Fibroblast of skin of abdomen (primary cell): ENCODE measurements at places on chromosomes 5 and 9.

DNA sequence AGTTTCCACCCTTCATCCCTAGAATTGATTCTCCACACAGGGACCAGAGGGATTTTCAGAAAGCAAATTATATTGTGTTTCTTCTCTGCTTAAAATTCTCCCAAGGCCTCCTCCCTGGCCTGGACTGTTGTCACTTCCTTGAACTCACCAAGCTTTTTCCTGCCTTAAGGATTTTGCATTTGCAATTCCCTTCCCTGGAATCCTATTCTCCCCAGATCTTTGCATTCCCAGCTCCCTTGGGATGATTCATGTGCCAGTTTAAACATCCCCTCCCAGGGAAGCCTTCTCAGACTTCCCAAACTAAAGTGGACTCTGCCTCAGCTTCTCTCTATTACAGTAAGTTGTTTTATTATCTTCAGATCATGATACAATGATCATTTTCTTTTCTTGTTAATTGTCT, 35.2 kb upstream of the PDE8B start:
- no peak for DNase-seq

GRCh38 chr9:107782381-107782780, 292.8 kb upstream of the KLF4 start:
- DNase-seq = peak; percentile 80

DNA sequence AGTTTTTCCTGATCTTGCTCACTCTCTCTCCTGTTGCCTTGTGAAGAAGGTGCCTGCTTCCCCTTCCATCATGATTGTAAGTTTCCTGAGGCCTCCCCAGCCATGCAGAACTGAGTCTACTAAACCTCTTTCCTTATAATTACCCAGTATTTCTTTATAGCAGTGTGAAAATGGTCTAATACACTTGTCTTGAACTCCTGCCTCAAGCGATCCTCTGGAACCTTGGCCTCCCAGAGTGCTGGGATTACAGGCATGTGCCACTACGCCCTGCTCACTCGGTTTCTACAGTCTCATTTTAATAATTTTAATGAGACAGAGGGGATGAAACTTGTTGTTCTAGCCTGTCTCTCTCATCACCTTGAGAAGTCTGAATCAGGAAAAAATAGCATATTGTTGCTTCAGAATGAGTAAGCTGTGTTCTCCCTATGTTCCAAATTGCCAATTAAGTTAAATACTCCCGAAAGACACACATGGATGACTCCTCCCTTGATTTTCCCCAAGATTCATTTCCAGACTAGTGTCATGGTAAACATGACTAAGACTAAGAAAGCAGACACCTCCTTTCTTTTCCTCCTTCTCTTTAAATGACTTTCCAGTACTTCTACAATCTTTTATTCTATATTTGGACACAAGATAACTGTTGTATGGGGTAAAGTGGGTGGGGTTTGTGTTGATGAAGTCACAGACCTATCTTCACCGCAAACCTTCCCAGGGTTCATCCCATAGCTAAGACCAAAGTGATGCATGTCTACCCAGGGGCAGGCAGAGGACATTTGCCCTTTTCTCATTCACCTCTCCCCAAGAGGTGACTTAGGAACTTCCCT, 7.8 kb upstream of the DNAJC18 start:
- peak; percentile 58 for DNase-seq

- DNase-seq = no peak
Observed at GRCh38 chr5:110665184-110665726, 61.2 kb downstream of the TMEM232 start.

DNA sequence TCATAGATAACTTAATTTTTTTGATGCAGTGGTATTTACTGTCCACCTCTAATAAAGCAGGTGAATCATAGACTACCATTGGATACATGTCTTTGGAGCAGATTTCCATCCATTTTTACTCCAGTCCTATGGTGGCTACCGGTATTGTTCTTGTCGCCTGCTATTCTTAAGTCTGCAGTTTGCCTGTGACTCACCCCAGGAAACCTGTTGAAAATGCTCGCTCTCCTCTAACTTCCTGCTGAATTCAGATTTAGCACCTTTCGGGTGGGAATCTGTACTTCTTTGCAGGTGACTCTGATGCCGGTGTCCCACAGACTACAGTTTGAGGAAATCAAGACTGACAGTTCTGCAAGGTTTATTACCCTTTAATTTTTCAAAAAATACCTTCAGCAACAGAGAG, 58.8 kb upstream of the DHFR start:
- no peak for DNase-seq

- no peak for DNase-seq
Observed at GRCh38 chr9:130905125-130905901, 8.7 kb upstream of the QRFP start.

GRCh38 chr9:124198948-124199347, 58.8 kb upstream of the NEK6 start:
- no peak for DNase-seq

DNA sequence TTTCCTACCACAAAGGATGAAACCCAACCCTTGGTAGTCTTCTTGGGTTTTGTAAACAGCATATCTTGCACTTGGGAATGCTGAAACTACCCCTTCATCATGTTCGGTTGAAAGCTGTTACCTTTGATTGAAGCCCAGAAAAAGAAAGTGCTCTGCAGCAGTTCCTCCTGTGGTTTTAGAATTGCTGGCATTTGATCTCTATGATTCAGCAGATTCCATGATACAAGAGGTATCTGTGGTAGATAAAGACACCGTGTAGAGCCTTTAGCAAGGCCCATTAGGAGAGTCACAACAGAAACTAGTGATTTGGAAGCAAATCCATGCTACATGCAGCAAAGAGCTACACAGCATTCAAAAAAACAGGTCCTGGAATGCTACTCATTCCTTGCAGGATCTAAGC, 557.0 kb downstream of the TLE1 start:
- DNase-seq = peak; percentile 59

- no peak for DNase-seq
Observed at GRCh38 chr5:69013481-69013880, 80.3 kb upstream of the SLC30A5 start.

DNA sequence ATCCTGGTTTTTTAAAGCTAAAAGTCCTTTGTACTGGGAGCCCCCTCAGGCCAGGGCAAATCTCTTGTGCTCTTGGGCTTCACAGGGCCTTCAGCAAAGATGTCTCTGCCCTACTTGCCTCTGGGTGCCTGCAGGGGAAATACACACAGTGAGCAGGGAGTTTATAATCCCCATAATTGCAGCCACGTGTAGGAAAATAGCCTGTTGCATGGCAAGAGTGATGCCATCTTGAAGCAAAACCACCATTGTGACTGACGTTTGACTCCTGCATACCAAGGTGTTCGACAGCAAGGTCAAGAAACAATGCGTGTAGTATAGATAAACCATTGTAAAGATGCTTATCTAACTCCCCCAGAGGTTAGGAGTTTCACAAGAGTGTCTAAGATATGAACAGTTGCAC, 11.4 kb upstream of the IL3 start:
- no peak for DNase-seq

GRCh38 chr5:81971111-81971711, 612 bp upstream of the ATG10 start:
- peak; percentile 9 for DNase-seq

DNA sequence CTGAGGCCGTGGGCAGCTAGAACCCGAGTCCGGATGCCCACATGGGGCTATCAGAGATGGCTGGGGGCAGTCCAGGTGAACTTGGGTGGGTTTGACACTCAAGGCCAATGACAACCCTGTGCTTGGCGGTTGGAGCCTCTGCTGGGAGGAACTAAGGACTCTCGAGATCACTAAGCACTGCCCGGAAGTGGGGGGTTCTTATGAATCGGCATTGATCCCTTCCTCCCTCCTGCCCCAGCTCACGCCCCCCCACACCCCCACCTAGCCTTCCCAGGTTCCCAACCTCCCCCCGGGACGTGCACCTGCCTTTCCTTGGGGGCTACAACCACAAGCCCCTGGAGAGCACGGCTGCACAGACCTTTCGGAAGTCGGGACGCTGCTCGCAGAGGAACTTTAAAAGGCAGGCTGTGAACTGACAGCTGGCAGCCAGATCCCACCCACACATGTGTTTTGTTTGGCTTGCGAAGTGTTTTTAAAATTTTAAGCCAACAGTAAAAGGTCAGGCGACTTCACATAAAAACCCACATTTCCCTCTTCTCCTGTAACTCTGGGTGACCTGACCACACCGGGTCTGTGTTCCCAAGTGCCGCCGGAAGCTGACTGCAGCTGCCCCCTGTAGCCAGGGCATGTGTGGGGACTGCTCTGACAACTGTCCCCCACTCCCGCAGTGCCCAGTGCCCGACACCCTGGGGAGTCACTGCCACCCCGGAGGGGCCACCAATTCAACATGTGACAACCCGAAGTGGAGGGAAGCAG, 5.1 kb upstream of the RALGDS start:
- peak; percentile 39 for DNase-seq

DNA sequence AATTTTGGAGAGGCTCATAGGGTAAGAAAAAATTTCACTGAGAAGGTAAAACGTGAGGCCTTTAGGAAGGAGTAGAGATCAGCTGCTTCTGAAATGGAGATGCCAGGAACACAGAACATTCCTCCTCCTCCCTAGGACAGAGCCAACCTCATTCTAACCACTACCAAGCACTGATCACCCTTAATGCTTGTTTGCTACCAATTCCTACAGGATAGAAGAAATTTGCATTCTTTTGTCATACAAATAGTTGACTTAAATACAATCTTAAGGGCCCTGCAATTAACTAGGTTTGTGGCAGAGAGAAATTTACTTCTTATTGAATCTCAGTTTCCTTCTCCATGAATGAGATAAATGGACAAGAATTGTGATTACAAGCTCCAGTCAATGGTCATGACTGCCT, 780.2 kb upstream of the WWC1 start:
- no peak for DNase-seq

GRCh38 chr5:112869948-112870347, 8.9 kb downstream of the SRP19 start:
- no peak for DNase-seq

DNA sequence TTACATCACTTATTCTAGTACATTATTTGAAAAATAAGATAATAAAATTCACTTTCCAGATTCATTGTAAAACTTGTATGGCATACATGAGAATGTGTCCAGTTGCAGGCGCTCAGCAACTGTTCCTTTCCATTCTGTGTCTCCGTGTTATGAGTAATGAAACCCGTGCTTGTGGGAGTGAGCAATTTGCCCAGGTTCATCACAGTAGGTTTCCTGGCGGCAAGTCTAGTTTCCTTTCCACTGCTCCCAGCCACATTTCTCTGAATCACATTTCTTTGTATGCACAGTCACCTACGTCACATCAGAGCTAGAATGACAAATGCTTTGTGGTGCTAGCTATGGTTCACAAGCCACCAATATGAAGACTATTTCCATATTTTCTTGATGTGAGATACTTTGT, 39.9 kb downstream of the MOCS2 start:
- peak; percentile 67 for DNase-seq

- DNase-seq = no peak
Observed at GRCh38 chr5:6775571-6775970, 62.3 kb downstream of the TENT4A start.

GRCh38 chr5:36744773-36745589, 131.6 kb upstream of the NIPBL start:
- peak; percentile 19 for DNase-seq

GRCh38 chr9:115643948-115644727, 509.5 kb upstream of the PAPPA start:
- no peak for DNase-seq

- no peak for DNase-seq
Observed at GRCh38 chr9:73357607-73358006, 205.9 kb downstream of the ANXA1 start.

GRCh38 chr5:62343428-62343827, 37.4 kb downstream of the KIF2A start:
- no peak for DNase-seq

- no peak for DNase-seq
Observed at GRCh38 chr9:29969856-29970647, 2396.8 kb upstream of the C9orf72 start.

- no peak for DNase-seq
Observed at GRCh38 chr5:86557920-86558319, 59.8 kb upstream of the COX7C start.

- DNase-seq = no peak
Observed at GRCh38 chr5:156431956-156432829, 105.2 kb downstream of the SGCD start.

DNA sequence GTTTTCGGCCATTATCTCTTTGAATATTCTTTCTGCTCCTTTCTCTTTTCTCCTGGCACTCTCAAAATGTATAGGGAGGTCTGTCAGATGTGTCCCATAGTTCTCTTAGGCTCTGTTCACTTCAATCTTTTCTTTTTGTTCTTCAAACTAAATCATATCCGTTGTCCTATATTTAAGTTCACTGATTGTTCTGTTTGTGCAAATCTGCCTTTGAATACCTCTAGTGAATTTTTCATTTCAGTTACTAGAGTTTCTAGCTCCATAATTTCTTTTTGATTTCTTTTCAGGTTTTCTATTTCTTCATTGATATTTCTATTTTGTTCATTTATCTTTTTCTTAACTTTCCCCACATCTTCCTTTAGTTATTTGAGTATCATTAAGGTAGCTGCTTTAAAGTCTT, 65.4 kb downstream of the CERT1 start:
- no peak for DNase-seq

DNA sequence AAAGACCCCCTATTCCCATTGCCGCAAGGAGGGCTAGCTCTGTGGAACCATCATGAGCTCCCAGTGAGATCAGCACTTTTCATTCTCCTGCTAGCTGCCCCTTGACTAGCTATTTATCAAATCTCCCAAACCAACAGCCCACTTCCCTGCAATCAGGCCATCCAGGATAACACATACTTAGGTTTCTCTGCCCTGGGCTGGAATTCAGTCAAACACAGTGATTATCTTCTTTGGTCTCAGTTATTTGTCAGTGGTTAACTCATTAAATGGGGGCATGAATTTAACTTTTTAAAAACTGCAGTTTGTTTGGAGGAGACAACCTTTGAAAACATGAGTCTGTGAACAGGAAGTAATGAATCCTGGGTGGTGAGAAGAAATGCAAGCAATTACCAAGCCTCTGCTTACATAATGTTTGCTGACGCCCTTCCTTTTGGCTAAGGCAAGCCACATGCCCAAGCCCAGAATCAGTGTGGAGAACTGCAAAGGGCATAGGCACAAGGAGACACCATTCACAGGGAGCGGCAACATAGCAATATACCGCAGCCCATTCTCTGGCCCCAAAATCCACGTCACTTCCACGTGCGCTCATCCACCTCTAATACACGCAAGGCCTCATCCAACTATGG, 275.0 kb downstream of the DRD1 start:
- DNase-seq = no peak

GRCh38 chr5:105812304-105812703, 1858.4 kb downstream of the EFNA5 start:
- DNase-seq = no peak

GRCh38 chr9:104795857-104796256, 31.9 kb downstream of the NIPSNAP3B start:
- no peak for DNase-seq

GRCh38 chr9:26292943-26293342, 599.7 kb downstream of the CAAP1 start:
- peak; percentile 74 for DNase-seq

DNA sequence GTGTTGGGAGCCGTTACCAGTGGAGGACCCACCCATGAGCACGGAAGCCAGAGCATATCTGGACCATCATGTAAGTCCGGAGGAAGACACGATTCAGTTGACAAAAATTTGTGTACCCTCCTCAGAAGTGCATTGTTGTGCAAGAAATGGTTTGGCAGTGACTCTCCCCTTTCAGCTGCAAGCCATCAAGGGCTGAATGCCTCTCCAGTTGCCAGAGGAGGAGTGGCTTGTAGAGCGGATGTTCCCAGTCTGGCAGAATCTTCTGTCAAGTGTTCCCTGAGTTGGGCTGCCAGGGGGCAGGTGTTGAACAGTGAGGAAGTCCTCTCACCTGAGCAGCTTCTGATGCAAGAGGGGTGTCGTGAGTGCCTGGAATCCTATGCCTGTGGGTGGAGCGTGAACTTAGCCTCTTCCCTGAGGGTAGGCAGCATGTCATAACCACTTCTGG, 27.6 kb upstream of the CDKN2AIPNL start:
- DNase-seq = peak; percentile 93

- DNase-seq = peak; percentile 28
Observed at GRCh38 chr5:53073348-53073747, 36.2 kb downstream of the MOCS2 start.
